ENCODE measurements at places on chromosomes 5 and 9.

DNA sequence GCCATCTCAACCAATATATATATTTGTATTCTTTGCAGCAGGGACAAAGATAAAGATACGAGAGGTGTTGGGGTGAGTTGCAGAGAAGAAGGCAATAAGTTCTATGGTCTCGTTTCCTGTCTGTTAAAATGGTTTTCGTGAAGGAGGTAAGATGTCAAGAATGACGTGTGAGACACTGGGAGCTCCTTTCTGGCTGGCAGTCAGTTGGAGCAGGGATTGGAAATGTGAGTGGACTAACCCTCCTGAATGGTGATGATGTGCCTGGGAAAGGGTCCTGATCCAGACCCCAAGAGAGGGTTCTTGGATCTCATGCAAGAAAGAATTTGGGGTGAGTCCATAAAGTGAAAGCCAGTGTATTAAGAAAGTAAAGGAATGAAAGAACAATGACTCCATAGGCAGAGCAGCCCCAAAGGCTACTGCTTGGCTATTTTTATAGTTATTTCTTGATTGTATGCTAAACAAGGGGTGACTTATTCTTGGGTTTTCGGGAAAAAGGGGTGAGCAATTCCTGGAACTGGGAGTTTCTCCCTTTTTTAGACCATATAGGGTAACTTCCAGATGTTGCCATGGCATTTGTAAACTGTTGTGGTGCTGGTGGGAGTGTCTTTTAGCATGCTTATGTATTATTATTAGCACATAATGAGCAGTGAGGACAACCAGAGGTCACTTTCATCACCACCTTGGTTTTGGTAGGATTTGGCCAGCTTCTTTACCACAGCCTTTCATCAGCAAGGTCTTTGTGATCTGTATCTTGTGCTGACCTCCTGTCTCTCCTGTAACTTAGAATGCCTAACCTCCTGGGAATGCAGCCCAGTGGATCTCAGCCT is 53.7 kb downstream of the SPATA31C2 start:
- no peak for DNase-seq

DNA sequence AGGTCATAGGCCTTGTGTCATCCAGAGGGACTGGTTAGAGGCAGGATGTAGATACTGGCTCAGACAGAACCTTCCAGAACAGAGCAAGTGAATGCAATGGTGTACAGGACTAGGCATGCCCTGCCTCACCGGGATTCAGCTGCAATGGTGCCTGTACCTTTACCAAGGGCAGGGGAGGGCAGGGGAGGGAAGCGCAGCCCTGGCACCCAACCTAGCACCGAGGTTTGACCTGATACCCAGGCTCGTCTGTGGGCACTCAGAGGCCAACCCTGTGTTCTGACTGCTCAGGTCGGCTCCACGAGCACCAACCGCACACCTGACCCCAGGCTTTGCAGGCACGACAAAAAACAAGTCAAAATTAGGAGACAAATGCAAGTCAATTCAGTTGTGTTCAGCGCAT is 47.3 kb upstream of the GFPT2 start:
- no peak for DNase-seq

DNA sequence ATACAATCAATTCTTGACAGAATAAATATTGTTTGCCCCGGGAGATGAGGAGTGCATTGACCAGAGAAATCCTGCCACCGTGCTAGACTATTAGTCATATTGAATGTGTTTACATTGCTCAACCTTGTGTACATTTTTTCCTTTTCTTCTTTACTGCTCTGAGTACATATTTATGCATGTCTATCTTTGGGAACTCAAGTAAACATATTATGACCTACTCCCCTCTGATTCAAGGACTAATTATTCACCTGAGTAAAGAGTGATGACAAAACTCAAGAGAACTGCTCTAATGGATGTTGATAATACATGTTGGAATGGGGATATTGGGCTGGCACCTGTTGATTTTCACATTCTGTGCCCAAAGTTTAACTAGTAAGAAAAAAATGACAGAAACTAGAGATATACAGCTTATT is 3.9 kb upstream of the SPINK1 start:
- no peak for DNase-seq

GRCh38 chr5:149747141-149747832 is 17.2 kb downstream of the PPARGC1B start:
- no peak for DNase-seq
